ENCODE measurements at places on chromosomes 4 and X.
A peak's percentile ranks its signal among the peaks of the same experiment; 100 is the strongest.

GRCh38 chr4:12409507-12410190 lies 981.0 kb upstream of the HS3ST1 start:
- DNase-seq = no peak

- DNase-seq = no peak
Observed at GRCh38 chr4:109912706-109913595, at the start of gene EGF. Gene EGF, plus strand, starts transcription at chr4:109912883. Its CDS starts 453 bp downstream, at chr4:109913336.

- no peak for DNase-seq
Observed at GRCh38 chr4:186422296-186422695, 133.1 kb downstream of the MTNR1A start.

DNA sequence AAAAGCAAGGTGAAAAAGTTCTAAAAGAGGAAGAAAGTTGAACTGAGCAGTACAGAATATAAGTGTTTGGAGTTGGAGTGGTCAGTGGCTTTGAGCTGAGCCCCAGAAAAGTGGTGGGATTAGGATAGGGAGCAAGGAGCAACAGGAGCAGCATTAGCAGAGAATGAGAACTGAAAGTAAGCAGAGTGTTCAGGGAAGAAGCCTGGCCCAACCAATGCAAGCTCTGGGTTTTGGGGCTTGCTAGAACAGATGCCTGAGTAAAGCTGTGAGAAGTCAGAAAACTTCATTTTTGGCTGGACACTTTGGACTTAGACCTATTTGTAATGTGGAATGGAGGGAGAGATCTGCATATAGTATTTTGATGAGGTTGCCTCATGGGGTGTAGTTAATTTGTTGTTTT lies 17.8 kb downstream of the JADE1 start:
- no peak for DNase-seq

- no peak for DNase-seq
Observed at GRCh38 chrX:115023139-115023538, 5.7 kb upstream of the IL13RA2 start.

GRCh38 chrX:150886381-150886780 lies 12.1 kb downstream of the CD99L2 start:
- DNase-seq = no peak

- no peak for DNase-seq
Observed at GRCh38 chr4:169256101-169256612, 14.6 kb downstream of the SH3RF1 start.

DNA sequence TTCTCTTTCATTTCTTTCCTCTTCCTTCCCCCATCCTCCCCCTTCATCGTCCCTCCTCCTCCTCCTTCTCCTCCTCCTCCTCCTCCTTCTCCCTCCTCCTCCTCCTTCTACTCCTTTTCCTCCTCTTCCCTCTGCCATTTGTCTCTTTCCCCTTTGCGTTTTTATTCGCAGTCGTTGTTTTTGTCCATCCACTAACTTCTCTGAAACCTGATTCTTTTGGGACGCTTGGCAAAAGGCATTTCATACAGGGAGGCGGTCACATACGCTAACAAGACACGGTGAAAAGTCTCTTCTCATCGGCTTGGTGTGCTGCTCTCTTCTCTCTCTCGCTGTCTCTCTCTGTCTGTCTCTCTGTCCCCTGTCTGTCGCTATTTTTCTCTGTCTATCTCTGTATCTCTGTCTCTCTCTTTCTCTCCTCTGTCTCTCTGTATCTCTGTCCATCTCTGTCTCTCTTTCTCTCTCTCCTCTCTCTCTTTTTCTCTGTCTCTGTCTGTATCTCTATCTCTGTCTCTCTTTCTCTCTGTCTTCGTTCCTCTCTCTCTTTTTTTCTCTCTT lies 5.4 kb upstream of the SHOX start:
- no peak for DNase-seq

- DNase-seq = no peak
Observed at GRCh38 chr4:25085671-25086070, 54.9 kb upstream of the LGI2 start.

DNA sequence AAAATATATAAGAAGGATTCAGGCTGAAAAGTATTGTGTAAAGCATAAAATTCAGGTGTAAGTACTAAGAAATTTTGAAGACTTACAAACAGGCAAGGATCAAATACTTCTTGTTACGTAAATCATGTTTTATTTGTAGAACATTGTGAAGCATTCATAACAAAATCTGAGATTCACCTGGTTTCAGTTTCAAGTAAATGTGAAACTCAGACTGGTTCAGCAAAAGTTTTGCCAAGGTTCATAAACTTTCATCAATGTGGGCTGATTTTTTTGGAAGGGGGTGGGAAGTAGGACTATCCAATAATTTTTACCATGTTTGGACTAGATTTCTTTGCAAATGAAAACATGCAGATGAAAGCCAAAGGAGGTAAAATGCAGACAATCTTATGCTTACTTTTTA lies 527.7 kb downstream of the ANKRD50 start:
- no peak for DNase-seq

DNA sequence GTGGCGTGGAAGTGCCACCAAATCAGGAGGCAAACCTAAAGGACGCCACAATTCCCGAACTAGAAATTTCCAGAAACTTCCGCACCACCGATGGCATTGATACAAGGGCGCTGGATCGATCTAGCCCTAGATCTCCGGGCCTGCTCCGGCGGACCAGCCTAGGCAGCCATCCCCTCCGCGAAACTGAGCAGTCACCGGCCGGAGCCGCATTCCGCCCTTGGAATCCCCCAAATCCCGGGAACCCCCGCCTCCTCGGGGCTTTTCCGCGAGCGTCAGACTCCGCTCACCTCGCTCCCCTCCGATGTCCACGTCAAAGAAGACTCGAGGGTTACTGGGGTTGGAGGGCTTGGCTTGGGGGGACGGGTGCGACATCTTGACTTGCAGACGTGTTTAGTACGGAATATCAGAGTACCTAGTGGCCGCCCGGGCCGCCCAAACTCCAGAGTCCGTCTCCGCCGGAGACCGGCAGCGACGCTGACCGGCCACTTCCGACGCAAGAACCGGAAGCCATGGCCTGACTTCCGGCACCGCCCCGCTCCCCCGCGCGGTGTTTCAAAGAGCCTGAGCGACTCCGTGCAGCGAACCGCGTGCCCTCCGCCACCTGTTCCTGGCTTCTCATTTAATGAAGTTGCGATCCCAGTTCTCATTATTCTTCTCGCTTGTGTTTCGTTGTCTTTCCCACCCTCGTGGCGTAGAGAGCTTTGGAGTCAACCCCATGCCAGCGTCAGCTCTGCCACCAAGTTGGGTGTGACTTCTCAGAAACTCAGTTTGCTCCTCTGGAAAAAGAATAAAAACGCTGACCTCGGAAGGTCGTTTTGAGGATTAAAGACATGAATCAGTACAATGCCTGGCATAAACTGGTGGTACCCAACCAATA lies at the start of gene PPID:
PPID (minus strand) TSS at position 480 of the 877 bp plus-strand sequence; CDS start at position 372, 108 bp downstream.
- peak; percentile 69 for DNase-seq

DNA sequence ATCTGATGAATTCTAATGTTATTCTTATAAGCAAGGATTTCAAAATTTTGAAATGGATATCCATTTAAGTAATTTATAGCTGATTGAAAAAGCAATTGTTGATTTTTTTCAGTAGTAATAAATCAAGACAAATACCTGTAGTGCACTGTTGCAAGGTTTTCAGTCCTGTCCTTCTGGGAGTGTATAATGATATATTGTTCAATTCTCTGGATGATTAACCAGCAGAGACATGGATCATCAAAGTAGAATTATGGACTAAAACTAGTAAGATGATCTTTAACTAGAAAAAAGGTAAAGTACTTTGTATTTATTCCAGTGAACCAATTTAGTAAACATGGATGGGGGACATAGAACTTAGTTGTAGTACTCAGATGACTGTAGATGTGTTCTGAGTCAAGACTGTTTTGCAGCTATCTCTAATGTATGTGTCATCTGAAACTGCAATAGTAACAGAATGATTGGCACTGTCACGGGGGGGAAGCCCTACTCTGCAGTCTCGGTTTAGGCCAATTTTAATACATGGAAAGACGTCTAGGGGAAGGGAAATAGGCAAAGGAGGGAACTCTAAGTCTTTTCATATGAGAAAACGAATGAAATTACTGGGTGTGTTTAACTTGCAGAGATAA lies 121.9 kb downstream of the GLRA3 start:
- DNase-seq = no peak

DNA sequence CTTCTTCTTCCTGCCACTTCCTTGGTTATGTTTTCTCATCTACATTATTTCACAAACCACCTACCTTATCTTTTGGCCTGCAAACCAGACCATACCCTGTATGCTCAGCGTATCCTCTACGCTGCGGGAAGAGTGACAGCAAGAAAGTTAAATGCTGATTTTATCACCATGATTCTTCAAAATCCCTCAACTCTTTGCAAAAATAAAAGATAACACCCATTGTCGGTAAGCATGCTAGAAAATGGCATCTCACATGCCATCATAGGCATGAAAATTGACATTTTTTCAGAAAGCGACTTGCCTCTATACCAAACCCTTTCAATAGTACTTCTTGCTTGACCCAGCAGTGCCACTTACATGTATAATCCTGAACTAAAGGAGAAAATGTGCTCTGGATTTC lies 102.0 kb downstream of the HPGD start:
- no peak for DNase-seq

DNA sequence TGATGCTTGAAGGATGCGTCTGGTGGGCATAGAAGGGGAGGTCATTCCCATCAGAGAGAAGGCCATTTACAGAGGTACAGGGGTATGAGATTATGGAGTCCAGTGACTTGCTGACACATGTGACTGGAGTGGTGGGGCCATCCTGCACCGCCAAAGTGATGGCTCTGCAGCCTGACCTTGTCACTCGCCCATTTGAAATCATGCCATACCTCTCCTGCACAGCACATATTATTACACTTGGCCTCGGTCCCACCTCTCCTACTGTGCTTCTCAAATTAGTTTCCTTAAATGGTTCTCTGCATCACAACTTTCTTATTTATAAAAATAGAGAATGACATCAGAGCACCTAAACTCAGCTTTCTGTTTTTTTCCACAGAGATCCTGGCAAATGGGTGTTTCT lies 60.7 kb upstream of the HAND2 start:
- DNase-seq = no peak

DNA sequence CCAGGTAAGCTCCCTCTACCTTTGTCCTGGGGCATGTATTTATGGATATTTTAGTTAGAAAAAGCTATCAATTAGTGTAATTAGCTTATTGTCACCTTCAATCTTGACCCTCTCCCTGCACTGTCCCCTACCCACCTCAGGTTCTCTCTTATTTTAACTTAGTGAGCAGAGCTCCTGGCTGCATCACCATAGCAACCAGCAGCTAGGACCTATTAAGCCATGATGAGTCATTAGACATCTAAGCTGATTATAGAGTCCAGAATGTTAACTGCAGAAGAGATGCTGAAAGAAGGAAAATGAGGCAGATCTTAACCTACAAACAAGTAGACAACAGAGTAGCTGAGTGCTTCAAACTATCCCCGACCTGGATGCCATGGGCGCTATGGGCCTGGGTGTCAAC lies 36.6 kb downstream of the MAGEE2 start:
- no peak for DNase-seq

DNA sequence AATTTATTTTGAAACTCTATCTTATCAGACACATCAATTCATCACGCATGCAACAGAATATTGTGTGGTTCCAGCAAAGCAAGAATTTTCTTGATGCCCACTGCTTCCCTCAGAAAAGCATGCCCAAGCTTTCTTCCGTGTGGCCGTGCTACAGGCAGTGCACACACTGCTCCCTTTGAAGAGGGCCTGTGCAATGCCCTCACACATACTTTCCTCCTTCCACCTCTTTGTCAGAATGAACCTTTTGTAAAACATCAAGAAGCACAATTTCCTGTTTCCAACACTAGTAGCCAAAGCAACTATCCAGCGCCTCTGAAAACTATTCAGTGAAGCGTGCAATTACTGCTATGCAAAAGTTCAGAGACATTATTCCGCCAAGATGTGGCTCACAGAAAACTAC lies 201.7 kb downstream of the NLGN4X start:
- no peak for DNase-seq

DNA sequence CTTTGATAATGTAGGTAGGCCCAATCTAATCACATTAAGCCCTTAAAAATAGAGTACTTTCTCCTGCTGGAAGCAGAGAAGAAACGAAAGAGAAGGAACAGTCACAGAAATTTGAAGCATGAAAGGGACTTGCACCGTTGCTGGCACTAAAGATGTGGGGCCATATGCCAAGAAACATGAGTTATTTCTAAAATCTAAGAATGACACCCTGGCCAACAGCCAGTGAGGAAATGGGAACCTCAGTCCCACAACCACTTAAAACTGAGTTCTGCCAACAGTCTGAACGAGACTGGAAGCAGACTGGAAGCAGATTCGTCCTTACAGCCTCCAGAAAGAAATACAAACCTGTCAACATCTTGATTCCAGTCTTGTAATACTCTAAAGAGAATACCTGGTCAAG lies 70.1 kb downstream of the CENPC start:
- DNase-seq = no peak

DNA sequence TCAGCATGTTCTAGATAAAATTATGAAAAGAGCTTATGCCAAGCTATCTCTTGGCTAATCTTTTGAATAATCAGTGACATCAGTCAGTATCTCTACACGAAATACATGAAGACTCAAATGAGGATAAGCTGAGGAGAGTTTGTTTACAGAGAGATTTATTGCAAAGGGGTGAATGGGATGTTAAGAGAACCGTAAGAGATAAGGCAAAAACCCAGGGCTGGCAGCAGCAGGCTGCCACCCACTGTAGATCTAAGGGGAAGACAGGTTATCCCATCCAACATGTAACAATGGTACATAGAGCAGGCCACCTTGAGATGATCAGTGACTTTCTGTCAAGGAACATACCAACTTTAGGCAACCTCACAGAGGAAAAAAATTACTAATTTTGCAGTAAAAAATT lies 432.1 kb upstream of the NR3C2 start:
- no peak for DNase-seq

- no peak for DNase-seq
Observed at GRCh38 chr4:145613566-145614232, 5.5 kb upstream of the MMAA start.

GRCh38 chrX:151396042-151396824 lies 773 bp upstream of the VMA21 start:
- peak; percentile 24 for DNase-seq

GRCh38 chrX:118760025-118760424 lies 32.6 kb downstream of the IL13RA1 start:
- no peak for DNase-seq

- DNase-seq = no peak
Observed at GRCh38 chr4:68183417-68183816, 53.7 kb upstream of the TMPRSS11F start.

DNA sequence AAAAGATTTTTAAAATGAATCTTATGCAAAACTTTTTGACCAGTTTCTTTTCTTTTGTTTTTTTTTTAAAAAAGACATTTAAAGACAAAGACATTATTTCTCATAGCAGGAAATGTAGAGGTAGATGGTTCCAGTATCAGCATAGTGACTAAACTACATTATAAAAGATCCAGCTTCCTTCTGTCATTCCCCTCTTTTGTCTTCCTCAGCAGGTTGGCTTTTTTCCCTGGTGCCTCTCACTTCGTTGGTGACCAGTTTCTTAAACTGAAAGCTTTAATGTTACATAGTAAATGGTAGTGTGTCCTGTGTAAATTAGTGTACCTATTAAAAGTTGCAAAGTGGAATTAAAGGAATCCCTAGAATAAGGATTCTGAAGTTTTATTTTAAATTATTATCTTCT lies 36.1 kb downstream of the DCK start:
- no peak for DNase-seq

- no peak for DNase-seq
Observed at GRCh38 chr4:26105337-26105736, 191.3 kb downstream of the SMIM20 start.

Measured in activated CD4-positive, alpha-beta T cell treated with anti-CD3 and anti-CD28 coated beads, Interleukin-2, amount 50 U/mL, for 4 hours (primary cell).